ENCODE measurements at places on chromosomes 2 and 18. TPM values are rescaled to one million over a fixed set of nuclear protein-coding genes. Genes with fewer than 3 reads are reported as not detected.
A peak's percentile ranks its signal among the peaks of the same experiment; 100 is the strongest.

DNA sequence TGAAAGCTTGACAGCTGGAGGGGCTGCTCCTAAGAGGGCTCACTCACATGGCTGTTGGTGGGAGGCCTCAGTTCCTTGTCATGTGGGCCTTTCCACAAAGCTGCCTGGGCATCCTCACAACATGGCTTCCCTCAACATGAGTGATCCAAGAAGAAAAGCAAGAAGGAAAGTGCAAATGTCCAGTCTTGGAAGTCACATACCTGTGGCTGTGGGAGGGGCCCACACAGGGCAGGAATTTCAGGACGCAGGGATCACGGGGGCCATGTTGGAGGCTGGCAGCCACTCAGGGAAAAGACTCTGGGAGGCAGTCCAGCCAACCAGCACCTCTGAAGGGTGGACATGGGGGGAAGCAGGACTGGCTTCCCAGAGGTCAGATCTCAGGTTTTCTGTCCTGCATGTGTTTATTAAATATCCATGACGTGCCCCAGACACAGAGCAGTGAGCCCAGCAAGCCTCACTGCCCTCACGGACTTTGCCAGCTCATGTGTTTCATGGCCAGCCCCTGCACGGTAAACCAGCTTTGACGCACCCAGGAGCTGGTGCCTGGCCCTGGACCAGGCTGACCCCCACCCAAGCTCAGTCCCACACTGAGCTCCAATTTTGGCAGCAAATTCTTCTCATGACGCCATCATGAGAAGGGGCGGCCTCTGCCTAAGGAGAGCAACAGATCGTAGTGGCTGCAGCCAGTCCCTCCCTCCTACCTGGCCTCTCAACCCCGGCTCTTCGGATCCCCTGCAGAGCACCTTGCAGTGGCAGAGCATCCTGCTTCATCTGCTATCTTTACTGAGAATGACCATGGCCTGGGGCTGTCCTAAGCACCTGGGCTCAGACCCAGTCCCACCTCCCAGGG lies 34.7 kb upstream of the GPR17 start:
- H3K27me3 ChIP-seq = peaks cover 9% of the 10 kb centered on the region
- H3K4me3 ChIP-seq = no peak overlapping the region
- no peak for DNase-seq
- peaks cover 17% of the 10 kb centered on the region for H3K4me1 ChIP-seq
- H3K27ac ChIP-seq = no peak overlapping the region

GRCh38 chr2:216344950-216345300 lies 27.4 kb downstream of the MARCHF4 start:
- H3K27ac ChIP-seq = no peak overlapping the region
- no peak for DNase-seq
- H3K27me3 ChIP-seq = peaks cover 3% of the 10 kb centered on the region
- peaks cover 33% of the 10 kb centered on the region for H3K4me1 ChIP-seq
- no peak overlapping the region for H3K4me3 ChIP-seq

GRCh38 chr18:10205151-10205550 lies 249.3 kb upstream of the APCDD1 start:
- no peak overlapping the region for H3K4me3 ChIP-seq
- H3K4me1 ChIP-seq = no peaks in the 10 kb centered on the region
- DNase-seq = no peak
- H3K27ac ChIP-seq = no peak overlapping the region

NEUROD1 gene
- not detected for total RNA-seq

DNA sequence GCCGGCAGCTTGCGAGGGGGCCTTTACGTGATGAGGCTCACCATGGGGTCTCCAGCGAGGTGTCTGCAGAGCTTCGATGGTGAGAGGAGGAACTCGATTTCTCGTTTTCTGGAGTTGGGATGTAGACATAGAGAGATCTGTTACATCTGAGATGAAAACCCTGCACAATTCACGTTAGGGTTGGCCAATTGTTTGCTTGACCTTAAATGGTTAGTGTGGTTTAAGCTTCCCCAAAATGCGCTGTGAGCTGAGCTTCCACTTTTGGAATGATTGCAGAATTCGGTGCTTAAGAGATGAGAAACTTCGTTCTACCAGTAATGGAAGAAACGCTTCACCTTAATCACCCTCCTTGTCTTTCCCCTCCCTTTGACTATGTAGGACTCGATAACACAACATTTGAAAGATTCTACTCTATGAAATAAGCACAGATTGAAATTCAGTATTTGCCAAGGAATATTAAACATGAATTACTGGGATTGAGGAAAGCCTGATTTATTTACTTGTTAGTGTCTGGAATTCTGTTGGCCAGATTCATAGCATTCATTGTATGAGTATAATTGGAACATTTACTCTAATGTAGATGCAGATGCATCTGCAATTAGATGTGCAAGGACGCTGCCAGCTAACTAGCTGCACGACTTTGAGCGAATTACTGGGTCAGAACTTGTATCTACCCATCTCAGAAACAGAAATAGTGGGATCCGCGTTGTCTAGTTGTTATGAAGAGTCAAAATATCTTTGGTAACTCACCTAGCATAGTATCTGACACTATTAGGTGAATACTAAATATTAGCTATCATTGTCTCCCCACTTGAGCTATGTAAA lies 1.6 kb upstream of the KLF7 start:
- DNase-seq = no peak
- H3K4me1 ChIP-seq = peaks cover 37% of the 10 kb centered on the region
- peak overlapping the region; percentile 87 for H3K4me3 ChIP-seq
- peak overlapping the region; percentile 90 for H3K27ac ChIP-seq
- peaks cover 4% of the 10 kb centered on the region for H3K36me3 ChIP-seq

- peaks cover 2% of the 10 kb centered on the region for H3K36me3 ChIP-seq
- peaks cover 8% of the 10 kb centered on the region for H3K4me1 ChIP-seq
- no peaks in the 10 kb centered on the region for H3K27me3 ChIP-seq
- H3K27ac ChIP-seq = no peak overlapping the region
- H3K4me3 ChIP-seq = no peak overlapping the region
Observed at GRCh38 chr18:74895686-74896085, 298.0 kb downstream of the ZNF407 start.

Measured in activated naive CD8-positive, alpha-beta T cell treated with anti-CD3 and anti-CD28 coated beads, Interleukin-2, amount 10 ng/mL, durations not matched to agents 7 days and 5 days (primary cell).